Esophagus squamous epithelium (tissue), 5 donors: ENCODE measurements at places on chromosomes 6 and 20.

DNA sequence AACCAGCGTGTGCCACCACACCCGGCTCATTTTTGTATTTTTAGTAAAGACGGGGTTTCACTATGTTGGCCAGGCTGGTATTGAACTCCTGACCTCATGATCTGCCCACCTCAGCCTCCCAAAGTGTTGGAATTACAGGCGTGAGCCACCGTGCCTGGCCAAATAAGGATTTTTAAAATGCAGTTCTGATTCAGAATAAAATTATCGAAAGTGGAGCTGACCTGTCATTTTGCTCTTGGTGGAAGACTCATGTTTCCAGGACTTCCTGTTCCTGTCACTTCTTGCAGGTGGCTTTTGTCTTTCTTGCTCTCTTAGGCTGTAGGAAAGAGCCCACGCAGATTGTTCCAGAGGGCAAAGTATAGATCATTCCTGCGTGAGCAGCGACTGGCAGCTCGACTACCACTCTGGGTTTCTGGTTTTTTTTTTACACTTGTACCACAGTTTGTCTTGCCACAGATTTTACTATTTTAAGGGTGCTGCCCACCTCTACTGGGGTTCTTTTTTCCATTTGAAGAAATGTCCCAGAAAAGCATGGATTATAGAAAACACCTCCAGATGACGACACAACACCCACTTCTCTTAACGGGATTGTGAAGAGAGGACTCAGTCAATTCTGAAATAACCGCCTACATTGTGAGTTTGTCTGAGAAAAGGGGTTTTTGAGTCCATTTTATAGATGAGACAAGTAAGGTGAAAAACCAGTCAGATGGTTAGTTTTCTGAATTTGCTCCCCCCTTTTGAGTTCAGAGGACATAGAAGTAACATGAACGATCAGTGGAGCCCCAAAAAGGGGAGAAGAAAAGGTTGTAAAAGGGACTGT lies 7.5 kb downstream of the JARID2 start:
- no peak for DNase-seq

DNA sequence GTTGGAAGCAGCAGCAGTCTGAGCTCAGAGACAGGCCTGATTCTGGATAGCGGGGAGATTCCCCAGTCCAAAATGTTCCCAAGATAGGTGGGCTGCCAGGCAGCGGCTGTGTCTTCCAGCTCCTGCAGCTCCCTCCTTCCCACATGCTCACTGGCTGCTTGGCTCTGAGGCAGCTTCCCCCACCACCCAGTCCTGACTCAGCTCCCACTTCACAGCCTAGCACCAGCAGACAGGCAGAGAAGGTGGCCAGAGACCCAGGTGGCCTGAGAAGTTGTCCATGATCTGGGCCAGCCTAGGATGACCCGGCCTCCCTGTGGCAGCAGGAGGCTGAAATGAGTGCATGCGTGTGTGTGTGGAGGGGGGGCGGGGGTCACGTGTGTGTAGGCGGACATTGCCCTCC lies 94.9 kb downstream of the MDGA1 start:
- DNase-seq, result no peak

DNA sequence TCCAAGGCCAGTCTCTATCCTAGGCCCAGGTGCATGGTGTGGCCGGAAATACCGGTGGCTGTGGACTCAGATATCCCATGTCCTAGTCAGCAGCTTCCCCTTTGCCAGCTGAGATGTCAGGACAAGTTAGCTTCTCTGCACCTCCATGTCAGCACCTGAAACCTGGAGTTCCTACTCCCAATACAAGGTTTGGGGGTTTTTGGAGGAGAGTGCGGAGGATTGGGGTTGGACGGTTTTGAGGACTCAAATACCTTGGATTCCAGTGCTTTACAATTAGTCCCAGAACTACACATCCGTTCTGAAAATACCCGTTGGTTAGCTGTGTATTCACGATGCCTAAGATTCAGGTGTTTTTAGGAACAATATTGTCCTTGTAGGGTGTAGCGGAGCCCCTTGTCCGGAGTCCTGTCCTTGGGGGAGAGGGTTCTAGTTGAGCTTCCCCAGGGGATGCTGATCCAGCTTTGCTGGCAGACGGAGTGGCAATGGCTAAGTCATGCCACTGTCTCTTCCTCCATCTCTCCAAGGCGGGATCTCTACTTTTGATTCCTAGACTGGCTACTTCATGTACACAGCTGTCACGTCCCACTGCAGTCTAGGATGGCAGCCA lies 45.0 kb downstream of the ADNP start:
- DNase-seq, result no peak

DNA sequence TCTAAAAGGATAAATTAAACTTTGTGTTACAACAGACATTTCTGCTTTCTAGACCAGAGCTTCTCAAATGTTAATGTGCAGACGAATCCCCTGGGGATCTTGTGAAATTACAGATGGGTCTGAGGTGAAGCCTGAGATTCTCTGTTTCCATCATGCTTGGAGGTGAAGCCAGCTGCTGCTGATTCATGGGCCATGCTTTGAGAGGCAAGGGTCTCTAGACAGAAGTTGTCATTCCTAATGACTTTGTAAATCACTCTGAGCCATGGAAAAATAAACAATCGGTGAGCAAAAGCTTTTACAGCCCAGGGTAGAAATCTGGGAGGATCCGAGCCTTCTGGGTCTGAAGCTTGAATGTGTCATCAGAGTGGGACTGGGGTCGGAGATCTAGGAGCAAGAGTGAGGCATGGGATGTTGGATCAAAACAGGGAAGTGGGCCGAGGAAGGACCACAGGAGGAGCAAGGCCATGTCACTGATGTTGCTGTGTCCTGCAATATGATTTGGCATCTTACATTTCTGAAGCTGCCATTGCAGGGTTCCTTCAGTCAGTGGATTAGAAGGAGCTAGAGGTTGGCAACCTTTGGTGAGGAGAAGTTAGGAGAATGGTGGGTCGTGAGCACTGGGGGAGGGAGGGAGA lies 77.3 kb downstream of the TRMT11 start:
- DNase-seq, result no peak

GRCh38 chr20:31894980-31895675 lies 24.7 kb downstream of the TTLL9 start:
- DNase-seq, result peak; percentile 5

GRCh38 chr6:21591446-21591845 lies 2.1 kb upstream of the SOX4 start:
- no peak for DNase-seq

DNA sequence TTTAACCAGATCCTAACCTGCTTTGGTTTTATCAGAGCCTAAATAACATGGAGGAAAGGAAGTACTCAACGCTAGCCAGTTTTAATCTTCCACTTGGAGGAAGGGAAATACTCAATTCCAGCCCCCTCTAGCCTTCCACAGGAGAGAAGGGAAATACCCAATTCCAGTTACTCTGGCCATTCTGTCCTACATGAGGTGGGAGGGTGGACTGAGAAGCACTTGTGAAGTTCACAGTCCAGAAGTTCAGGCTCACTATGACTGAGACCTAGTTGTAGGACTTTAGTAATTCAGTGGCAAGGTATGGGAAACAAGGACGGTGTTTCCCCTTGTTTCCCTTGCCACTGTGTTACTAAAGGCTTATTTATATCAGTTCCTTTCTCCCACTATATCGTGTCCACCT lies 672.0 kb downstream of the RFPL4B start:
- no peak for DNase-seq

- DNase-seq, result no peak
Measured at GRCh38 chr6:46453216-46453615, 38.0 kb downstream of the RCAN2 start.

DNA sequence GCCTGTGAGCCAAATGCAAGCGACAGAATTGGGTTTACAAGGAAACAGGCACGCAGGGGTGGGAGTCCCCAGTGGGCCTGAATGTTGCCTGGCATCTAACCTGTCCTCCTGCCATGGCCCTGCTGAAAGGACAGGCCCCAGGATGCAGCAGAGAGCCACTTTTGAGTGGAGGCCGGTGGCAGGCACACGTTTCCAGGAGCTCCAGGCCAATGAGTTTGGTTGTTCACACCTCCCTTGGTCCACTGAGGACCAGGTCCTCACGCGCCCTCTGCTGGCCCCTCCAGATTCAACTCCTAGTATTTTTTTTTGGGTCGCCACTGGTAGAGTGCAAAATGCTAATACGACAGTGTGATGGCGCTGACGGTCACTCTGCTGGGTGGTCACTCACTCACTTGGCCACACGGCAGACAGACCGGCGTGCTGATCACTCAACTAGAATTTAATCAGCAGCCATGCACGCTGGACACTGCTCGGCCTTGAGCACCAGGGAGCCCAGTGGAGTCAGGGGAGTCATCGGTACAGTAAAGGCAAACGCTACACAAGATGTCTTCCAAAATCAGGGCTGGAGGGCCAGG lies 81.7 kb upstream of the NFATC2 start:
- no peak for DNase-seq

- DNase-seq, result no peak
Measured at GRCh38 chr6:128158496-128158895, 257.6 kb upstream of the THEMIS start.
